ENCODE measurements at places on chromosomes 16 and 17.

DNA sequence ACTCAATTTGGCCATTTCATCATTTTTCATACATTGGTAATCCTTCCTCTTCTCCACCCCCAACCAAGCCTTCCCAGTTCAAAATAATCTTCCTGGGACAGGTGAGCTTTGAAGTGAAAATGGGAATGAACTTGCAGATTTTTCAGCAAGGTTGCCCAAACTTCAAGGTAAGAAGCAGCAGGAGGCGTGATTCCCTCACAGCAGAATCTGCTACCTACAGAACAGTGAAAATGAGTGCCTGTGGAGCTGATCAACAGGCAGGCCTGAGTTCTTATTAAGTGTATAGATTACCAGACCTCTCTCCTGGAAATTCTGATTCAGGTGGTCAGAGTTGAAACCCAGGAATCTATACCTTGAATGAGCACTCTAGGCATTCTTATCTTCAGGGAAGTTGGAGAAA, 356.6 kb downstream of the RBFOX1 start:
- DNase-seq, result no peak

GRCh38 chr16:66414891-66415290, 12.2 kb upstream of the BEAN1 start:
- peak; percentile 34 for DNase-seq

DNA sequence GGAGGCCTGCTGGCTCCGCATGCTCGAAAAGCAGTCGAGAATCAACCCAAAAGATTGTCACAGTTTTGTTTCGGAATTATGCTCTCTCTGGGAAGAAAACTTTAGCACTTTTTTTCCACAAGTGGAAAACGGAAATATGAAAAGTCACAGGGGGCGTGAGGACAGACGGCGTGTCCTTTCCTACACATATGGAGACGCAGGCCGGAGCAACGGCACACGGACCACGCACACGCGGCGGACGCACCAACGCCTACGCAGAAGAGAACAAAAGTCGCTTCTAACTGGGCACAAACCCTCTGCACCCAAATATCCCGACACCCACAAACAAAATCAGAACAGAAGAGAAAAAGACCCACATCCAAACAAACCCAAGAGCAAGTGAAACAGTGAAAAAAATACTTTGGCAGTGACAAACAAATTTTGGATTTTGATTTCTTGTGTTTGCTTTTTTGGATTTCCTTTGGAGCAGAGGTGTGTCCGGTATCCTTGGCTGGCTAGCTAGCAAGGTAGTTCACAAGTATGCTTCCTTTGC, 9.3 kb upstream of the PABPN1L start:
- no peak for DNase-seq

GRCh38 chr16:68486502-68487202, 38.3 kb upstream of the SMPD3 start:
- DNase-seq, result no peak

GRCh38 chr16:59405802-59406201, 671.7 kb upstream of the GOT2 start:
- no peak for DNase-seq

DNA sequence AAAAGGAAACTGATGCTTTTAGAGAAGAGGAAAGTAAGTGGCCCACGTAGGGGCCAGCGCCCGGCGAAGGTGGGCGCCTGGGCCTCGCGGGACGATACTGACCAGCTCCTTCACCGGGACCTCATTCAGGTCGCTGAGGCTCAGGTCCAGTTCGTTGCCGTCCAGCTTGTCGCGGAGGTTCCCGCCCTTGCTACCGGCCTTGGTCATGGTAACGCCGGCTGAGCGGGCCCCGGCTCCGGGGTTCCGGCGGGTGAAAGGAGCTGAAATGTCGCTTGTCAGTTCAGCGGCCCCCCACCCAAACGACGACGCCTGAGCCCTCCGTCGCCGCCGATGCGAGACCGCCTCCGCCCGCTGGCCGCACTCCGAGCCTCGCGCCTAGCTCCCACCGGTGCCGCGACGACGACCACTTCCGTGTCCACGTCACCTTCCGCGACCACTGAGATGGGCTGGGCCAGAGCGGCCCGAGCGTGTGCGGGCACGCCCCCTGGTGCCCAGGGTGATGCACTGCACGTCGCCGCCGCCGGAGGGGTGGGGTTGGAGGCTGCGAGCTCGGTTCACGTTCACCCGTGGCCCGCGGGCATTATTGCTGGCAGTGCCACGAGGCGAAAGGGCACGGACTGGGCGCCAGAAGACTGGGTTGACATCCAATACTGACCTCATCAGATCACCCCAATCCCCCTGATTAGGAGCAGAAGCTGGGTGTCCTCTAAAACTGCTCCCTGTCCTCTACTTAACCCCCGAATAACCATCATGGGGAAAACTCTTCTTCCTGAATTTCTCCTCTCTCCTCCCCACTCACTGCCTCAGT, at the start of gene LRRC59:
Gene LRRC59 (minus strand): TSS at position 413 of the 808 bp plus-strand sequence. CDS start 206 bp downstream, at position 207.
- peak; percentile 74 for DNase-seq

DNA sequence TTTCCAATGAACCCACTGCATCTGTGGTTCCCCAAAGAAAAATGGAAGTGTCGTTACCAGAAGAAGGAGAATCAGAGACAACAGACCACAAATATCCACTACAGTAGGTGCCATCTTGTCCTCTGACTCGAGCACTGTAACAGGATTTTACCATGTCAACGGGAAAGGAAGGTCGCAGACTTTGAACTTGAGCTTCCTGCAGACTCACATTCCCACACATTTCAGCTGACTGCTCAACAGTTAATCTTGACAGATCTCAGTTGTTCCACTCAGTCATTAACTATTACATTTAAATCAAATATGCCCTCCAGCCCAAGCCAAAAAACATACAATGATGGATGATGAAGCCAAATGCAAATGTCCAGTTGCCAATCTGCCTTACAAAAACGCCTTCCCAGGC, 37.0 kb downstream of the GAS7 start:
- no peak for DNase-seq

DNA sequence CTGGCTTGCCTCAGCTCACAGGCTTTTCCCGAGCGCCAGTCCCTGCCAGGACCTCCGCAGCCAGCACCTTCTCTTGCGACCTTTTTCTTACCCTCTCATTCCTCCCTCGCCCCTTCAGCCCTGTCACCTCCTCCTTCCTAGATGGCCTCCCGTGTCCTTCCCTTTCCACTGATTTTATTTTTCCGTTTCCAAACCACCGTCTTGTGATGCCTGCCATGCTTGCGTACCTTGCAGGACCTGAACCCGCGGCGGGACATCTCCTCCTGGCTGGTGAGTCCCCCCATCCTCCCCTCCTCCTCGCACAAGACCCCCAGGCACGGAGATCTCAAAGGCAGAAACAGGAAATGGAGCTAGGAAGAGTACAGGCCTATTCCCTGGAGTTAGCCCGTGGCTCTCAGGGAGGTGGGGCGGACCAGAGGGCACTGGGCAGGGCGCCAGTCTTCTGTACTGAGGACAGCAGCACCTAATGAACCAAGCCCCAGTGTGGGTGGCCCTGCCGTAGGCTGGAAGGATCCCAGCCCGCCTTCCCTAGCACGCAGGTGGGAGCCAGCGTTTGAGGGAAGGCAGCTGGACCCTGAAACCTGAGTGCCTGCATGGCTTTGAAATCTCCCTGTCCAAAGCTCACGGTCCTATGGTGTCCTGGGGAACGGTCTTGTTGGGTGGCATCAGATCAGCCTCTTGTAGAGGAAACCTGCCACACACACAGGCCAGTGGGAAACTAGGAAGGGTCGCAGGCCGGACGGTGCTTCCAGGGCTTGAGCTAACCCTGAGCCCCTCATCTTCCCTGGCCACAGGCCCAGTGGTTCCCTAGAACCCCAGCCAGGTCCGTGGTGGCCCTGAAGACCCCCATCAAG, 612 bp downstream of the CISD3 start:
- peak; percentile 47 for DNase-seq

GRCh38 chr17:63601439-63602371, 1.0 kb downstream of the TACO1 start:
- DNase-seq, result peak; percentile 27

DNA sequence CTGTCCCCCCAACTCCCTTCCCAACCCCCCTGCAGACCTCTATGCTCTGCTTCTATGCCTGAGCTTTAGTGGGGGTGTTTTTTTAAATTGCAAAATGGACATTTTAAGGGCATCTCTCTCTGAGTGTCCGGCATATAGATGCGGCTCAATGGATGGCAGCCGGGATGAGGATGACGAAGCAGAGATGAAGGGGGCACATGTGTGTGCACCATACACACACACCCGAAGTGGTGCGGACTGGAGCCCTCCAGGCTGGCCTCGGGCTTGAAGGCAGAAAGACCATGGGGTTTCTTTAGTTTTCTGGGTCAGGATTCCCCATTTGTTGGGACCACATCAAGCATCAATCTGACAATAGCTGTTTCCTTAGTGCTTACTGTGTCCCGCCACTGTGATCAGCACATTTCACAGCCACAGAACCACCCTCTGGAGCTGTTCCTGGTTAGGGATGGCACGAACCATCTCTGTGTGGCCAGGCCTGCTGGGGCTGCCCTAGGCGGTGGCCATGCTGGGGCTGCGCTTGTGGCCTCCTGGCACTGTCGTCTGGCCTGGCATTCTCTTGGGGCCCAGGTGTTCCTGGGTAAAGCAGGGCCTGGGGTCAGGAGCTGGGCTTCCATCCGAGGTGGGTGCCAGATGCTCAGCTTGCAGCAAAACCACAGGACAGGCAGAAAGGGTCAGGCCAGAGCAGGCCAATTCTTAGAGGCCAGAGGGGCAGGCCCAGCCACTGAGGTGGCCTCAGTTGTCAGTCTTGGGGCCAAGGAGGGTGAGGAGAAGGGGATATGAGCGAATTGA, 49.9 kb downstream of the NT5M start:
- DNase-seq, result no peak

- DNase-seq, result no peak
Observed at GRCh38 chr17:77946900-77947645, 11.4 kb upstream of the TNRC6C start.

- peak; percentile 85 for DNase-seq
Observed at GRCh38 chr17:83109793-83110645, 30.6 kb downstream of the METRNL start.

DNA sequence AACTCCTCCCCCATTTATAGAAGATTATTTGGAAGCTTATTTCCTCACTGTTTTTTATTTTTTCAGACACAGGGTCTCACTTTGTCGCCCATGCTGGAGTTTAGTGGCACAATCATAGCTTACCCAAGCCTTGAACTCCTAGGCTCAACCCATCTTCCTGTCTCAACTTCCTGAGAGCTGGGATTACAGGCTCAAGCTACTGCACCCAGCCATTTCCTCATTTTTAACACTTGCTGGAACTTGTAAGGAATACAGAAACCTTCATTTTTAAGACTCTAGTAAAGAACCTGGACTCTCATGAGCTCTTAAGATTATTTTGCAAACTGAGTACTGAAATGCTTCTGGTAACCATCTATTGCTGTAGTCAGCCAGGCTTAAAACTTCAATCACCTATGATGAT, 29.9 kb downstream of the KANSL1 start:
- no peak for DNase-seq

DNA sequence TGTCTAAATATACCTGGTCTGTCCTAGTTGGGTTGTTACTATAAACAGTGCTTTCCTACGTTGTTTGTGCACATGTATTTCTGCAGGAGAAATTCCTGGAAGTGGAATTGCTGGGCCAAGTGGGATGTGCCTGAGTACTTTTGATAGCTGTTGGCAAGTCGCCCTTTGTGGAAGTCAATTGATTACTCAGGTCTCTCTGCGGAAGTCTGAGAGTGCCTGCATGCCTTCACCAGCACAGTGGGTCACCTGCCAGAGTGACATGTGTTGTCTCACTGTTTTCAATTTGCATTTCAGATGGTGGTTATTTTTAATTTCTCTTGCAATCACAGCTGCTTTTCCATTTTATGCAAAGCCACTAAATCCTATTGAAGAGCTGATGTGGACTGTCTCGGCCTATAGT, 2.3 kb upstream of the MVD start:
- DNase-seq, result no peak

DNA sequence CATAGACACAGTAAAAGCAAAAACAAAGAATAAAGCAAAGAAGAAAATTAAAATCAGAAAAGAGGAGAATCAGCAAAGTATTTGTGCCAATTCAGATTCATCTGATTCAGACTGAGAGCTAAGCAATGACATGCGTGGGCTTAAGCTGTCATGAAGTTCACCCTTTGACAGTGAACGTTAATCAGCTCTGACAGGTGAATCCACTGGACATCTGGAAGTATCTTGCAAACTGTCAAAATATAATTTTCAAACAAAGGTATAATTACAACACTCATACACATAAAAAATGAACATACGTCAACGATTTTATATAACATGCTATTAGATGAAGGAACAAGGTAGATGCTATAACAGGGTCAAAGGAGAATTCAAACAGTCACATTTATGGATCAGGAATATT, 596.3 kb upstream of the SALL1 start:
- no peak for DNase-seq

GRCh38 chr17:73365301-73365874, 53.6 kb upstream of the CDC42EP4 start:
- DNase-seq, result no peak

DNA sequence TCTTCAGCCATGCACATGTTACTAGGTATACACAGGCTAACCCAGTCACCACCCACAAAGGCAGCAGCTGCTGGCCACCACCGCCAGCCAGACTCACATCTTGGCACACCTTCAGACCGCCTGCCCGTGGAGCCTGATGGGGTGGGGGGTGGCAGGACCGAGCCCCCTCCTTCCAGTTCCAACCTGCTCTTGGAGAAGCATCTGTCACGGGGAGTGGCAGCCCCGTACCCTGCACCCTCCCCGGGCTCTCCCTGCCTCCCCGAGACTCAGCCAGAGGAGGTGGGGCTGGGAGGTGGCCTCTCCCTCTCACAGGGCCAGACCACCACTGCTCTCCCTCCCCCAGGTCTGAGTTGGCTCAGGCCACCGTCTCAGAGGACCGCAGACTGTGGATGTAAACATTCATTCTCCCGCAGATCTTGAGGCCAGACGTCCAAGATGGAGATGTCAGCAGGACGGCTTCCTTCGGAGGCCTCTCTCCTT, 11.3 kb upstream of the RBFOX3 start:
- DNase-seq, result no peak

DNA sequence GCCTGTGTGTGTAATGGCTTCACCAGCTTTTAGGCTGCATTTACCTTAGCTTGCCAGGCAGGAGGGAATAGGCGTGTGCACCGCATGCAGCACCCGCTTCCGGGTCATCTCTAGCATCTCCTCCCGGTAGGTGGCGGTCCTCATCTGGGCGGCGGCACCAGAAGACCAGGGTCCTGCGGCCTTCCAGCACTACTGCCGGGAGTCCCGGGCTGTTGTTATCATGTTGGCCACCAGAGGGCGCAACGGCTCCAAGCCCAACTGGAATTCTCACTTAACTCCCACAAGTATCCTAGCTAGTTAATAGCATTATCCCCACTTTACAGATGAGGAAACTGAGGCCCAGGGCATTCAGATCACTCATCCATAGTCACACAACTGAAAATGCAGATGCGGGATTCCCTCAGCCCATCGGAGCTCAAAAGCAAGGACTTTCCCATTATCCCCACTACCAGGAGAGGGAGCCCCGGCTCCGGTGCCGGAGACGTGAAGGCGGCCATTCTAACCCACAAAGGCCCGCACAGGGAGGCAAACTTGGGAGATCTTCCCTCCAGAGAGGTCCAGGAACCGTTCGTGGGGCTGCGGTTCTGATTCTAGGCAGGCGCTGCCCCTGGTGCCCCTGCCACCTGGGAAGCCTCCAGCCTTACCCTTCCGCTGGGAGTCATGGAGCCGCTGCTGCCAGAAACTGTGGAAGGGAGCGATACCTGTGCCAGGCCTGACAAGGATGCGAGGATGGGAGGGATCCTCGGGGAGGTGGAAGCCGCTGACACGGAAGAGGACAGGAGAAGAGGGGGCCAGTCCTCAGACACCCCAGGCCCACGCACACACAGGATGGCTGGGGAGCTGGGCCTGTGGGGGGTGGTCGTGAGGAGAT, 23.9 kb downstream of the LGALS9 start:
- peak; percentile 42 for DNase-seq

- DNase-seq, result no peak
Observed at GRCh38 chr16:8862309-8863130, 6.3 kb downstream of the CARHSP1 start.

- DNase-seq, result peak; percentile 38
Observed at GRCh38 chr17:3894911-3895343, 2.1 kb upstream of the CAMKK1 start.
